ENCODE measurements at places on chromosomes 1 and 21.

- DNase-seq: no peak
Observed at GRCh38 chr1:218467101-218468072, 122.3 kb downstream of the TGFB2 start.

DNA sequence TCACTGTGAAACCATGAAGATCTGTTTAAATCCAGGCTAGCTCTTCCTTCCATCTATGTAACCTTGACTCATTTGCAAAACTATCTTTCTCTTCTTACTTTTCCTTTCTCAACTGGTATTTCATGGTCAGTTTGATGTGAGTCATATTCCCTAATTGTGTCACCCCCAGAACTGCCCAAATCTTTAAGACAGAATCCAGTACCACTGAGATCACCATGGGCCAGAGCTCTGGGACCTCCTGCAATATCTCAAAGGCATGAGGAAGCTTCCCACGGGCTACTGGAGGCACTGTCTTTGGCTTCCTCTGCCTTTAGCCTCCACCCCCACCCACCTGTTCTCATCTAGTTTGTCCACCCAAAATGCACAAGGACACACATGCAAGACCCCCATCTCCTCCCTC is 274.4 kb upstream of the FMN2 start:
- no peak for DNase-seq

GRCh38 chr1:50454911-50455310 is 31.7 kb upstream of the DMRTA2 start:
- no peak for DNase-seq

- no peak for DNase-seq
Observed at GRCh38 chr1:197961933-197962332, 44.8 kb downstream of the LHX9 start.

- no peak for DNase-seq
Observed at GRCh38 chr1:50208315-50208714, 99.6 kb downstream of the ELAVL4 start.

DNA sequence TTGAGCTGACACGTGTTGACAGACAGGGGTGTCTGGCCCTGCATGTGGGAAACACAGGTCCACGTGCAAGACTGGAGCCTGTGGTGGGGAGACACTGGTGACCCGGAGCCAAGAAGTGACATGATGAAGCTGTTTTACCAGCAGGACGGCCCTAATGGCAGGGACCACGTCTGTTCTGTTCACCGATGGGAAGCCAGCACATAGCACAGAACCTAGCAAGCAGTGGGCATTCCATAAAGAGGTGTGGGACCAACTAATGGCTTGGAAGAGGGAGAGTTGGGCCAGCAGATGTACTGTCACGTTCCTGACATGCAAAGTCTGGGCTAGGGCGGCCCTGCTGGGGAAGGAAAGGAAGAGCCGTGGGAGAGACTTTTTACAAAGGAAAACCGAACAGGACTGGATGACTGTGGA is 15.3 kb downstream of the NAV1 start:
- DNase-seq: no peak

GRCh38 chr1:151596166-151596953 is 15.5 kb upstream of the SNX27 start:
- no peak for DNase-seq

- DNase-seq: no peak
Observed at GRCh38 chr1:8628606-8629005, 188.8 kb downstream of the RERE start.

DNA sequence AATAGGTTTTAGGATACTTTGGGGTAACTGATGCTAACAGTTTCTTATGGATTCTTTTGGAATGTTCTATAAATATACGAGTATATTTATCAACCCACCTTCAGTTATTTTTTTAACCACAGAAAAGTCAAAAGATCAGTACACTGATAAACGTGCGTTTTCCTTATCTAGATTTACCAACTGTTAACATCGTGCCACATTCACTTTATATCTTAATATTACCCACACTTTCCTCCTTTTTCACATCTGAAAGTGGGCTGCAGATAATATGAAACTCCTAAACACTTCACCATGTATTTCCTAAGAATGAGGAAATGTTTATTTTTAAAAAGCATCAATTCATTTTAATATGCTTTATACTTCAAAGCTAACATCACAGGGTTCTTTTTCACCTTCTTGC is 7.7 kb downstream of the ATF6 start:
- DNase-seq: no peak

GRCh38 chr1:212612041-212612961 is 3.7 kb downstream of the ATF3 start:
- DNase-seq: no peak

GRCh38 chr1:184212649-184213314 is 161.3 kb downstream of the TSEN15 start:
- DNase-seq: peak; percentile 6

Measured in SW480 (cell line).